Nephron progenitor cell (in vitro differentiated cells): ENCODE measurements at places on chromosomes 4 and X.

DNA sequence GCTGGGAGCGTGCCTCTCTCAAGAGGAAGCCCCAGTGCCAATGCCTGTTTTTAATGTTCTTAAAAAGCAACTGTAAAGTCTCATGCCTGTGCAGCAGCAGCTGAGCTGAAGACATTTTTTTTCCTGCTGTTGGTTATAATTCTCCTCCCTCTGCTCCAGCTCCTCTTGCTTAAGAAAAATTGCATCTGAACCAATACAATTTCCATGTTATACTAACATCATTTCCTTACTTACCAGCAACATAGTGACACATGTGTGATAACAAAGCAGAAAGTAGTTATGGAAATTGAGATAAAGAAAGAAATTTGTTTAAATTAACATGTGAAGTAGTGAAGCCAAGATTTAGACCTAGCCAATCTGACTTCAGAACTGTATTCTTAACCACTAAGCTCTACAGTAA is 101.4 kb downstream of the TBC1D19 start:
- DNase-seq = no peak

DNA sequence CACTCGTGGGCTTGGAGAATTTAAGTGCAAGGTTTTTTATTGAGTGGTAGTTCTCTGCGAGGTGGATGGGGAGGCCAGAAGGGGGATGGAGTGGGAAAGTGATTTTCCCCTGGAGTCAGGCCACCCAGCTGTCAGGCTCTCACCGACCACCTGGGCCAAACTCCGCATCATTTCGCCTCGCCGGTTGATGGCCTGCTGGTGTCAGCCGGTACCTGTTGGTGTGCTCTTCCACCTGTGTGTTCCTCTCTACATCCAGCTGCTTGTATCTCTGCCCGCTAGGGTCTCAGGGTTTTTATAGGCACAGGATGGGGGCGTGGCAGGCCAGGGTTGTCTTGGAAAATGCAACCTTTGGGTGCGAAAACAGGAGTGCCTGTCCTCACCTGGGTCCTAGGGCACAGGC is 200.9 kb downstream of the DACH2 start:
- DNase-seq = no peak

- DNase-seq = peak; percentile 5
Measured at GRCh38 chrX:2967998-2968909, 38.1 kb upstream of the ARSH start.

GRCh38 chr4:22237846-22238494 is 277.9 kb downstream of the ADGRA3 start:
- no peak for DNase-seq

DNA sequence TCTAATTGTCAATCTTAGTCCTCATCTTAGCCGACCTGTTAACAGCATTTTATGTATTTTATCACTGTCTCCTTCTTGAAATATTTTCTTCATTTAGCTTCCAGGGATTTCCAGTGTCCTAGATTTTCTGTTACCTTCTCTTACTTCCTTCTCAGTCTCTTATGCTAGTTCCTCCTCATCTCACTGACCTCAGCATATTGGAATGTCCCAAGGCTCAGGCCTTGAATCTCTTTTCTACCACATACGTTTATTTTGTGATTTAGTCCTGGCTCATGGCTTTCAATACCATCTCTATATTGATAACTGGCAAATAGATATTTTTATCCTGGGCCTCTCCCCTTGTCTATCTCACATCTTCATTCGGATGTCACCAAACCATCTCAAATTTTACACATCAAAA is 61.1 kb downstream of the IQCM start:
- DNase-seq = no peak

DNA sequence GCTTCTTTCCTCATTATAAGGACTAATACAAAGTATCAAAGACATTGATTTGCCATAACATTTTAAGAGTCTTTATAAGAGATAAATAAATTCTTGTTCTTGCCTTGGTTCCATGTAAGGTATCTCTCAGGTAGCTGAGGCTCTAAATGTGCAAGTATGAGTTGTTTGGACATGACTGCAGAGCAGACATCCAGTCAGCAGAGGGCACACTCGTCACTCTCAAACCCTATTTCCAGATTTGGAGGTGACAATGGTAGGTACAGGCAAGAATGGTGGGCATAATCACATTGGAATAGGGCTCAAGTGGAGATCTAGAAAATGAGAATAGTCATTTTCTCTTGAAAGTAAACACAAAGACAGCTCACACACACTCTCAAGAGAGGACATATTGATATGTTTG is 133.3 kb upstream of the ZIC3 start:
- DNase-seq = peak; percentile 34

DNA sequence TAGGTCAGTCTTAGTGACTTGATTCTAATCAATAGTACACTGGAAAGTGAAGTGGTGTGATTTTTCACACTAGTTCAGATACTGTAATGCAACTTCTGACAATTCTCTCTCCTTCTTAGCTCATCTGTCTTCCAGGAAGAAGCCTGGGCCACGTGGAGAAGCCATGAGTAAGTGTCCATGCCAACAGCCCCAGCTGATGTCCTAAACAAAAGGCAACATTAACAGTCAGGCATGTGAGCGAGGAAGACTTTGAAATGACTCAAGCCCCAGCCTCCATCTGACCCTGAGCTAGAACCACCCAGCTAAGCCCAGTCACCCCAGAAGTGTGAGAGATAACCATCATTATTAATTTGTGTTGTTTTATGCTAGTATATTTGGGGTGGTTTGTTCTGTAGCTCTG is 115.7 kb upstream of the MAGEB16 start:
- no peak for DNase-seq

DNA sequence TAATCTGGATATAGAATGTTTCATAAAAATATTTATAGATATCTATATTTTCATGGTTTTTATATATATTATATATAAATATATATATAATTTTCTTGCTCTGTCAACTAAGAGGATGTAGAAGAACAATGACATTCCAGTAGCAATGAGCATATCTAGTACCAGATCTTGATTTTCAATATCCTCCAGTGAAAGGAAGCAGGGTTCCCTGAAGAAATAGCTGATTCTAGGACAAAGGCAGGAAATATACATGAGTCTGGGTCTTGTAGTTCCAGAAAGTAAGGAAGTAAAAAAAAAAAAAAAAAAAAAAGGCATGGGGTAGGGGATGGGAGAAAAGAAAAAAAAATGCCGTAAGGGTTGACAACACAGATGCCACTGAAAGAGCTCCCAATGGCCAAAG is 241.4 kb downstream of the RASL11B start:
- no peak for DNase-seq

DNA sequence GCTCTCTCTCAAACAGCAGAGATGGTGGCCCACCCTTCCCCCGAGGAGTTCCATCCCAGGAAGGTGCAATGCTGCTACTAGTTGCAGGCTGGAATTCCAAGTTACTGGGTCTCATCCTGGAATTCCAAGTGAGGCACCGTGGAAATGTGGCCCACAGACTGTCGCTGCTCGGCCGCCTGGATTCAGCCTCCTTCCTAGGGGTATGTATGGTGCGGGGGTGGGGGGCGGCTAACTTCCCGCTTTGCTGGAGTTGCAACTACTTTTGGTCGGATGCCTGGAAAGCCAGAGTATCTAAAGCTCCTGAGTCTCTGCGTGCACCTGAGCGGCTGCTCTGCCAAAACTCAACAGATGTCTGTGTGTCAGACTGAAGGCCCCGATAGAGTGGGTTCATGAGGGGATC is 1146.2 kb downstream of the RPA4 start:
- DNase-seq = no peak

DNA sequence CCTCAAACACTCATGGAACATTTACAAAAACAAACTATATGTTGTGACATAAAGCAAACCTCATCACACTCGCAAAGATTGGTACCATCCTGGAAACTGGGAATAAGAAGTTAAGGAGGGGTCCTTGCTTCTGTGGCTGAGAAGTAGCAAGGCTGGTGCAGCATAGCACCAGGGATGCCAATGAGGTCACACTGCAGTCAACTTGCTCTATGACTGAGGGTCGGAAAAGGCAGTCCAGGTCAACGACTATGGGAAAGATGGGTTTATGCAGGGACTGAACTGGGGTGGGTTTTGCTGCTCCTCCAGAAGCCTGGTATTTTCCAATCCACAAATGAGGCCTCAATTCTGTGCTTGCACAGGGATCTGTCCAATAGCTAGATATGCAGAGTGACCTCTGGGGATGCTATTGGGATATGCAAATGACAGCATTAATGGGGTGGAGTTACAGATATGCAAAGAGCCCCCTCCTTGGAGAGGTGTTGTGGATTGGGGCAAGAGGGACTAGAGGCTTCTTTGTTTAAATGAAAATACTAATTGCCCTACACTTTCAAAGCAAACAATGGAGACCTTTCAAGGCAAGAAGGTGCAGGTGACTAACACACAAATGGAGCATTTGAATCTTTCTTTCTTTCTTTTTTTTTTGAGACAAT is 7.2 kb upstream of the IL13RA1 start:
- no peak for DNase-seq
